ENCODE measurements at places on chromosomes 7 and 10.

- DNase-seq: no peak
Measured at GRCh38 chr7:122520971-122521555, 177.9 kb downstream of the RNF133 start.

- DNase-seq: no peak
Measured at GRCh38 chr7:73740771-73741170, 2.2 kb upstream of the ABHD11 start.

- DNase-seq: no peak
Measured at GRCh38 chr7:71443191-71443530, 311.2 kb downstream of the GALNT17 start.

DNA sequence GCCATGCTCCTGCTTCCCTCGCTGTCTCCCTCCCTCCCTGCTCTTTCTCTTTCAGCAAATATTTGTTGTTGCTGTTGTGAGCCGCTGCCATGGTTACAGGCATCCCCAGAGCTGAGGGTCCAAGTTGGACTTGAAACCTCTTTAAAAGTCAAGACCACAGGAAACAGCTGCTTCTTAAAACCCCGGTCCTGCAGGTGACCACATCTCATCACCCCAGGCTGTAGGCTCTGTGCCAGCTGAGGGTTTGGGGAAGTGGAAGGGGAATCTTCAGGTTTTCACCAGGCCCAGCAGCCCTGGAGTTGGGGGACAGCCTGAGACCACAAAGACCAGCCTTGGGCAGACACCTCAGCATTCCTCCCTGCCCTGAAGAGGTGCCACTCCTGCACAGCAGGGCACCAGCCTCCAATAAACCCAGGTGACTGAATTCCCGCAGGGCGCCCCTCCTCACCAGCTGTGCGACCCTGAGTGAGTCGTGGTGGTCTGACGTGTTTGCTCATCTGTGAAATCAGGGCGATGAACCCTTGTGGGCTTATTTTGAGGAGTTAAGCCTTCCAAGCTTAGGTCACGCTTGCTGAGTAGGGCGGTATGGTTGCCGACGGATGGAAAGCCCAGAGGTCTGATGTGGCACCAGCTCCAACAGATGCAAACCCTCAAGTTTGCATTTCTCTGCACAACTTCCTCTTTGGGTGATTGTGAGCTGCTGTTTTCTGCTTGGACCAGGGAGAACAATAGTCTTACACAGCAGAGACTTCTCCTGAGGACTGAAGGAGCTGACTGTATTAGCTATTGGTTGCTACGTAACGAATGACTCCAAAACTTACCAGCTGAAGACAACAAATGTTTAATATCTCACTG is 24.8 kb downstream of the NPTX2 start:
- no peak for DNase-seq

DNA sequence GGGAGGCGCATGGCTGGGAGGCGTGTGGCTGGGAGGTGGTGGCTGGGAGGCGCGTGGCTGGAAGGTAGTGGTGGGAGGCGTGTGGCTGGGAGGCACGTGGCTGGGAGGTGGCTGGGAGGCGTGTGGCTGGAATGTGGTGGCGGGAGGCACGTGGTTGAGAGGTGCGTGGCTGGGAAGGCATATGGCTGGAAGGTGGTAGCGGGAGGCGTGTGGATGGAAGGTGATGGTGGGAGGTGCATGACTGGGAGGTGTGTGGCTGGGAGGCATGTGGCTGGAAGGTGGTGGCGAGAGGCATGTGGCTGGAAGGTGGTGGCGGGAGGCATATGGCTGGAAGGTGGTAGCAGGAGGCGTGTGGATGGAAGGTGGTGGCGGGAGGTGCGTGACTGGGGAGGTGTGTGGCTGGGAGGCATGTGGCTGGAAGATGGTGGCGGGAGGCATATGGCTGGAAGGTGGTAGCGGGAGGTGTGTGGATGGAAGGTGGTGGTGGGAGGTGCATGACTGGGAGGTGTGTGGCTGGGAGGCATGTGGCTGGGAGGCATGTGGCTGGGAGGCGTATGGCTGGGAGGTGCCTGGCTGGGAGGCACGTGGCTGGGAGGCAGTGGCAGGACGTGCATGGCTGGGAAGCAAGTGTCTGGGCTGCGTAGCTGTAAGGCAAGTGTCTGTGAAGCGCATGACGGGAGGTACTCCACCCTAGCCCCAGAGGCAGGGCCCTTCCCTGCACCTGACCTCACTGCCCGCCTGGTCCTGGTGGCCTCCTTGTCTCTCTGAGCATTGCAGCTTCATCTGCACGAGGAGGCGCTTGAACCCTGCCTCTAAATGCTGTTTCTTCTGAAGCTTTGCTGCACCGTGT is 35.1 kb downstream of the FOXK1 start:
- no peak for DNase-seq

DNA sequence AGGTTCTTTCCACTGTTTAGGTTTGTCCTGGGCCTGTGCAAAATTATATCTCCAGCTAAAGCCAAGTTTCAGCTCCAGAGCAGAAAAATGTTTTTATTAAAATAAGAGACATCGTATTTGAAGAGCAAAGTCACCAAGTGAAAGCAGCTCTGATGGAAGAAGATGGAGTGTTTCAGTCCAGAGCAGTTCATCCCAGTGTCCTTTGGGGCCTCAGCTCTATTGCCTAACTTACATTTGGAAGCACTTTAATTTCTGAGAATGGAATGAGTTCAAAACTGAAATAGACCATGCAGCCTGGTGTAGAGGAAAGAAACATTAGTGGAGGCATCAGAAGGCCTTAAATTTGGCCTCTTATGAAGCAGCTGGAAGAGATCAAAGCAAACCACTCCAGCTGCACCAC is 545.2 kb downstream of the SORCS1 start:
- DNase-seq: no peak

GRCh38 chr7:1844951-1845390 is 174.9 kb downstream of the ELFN1 start:
- DNase-seq: no peak

All from activated CD4-positive, CD25-positive, alpha-beta regulatory T cell (primary cell).